ENCODE measurements at places on chromosomes 5 and 9.

GRCh38 chr5:178439493-178440180 lies 150.6 kb downstream of the COL23A1 start:
- no peak for DNase-seq

DNA sequence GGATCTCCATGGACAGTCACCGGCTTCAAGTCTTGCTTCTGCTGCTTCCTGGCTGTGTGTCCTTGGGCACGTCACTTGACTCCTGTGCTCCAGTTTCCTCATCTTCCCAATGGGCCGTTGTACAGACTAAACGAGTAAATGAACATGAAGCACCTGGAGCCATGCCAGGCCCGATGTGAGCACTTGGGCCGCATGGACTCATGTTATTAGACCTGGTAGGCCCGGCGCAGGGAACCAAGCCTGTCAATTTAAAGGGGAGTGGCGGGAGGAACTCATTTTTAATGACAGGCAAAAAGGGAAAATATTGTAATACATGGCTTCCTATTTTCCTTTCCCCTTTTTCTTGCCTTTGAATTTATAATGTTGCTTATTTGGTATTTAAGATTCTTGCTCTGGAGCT lies 47.5 kb downstream of the TENT4A start:
- DNase-seq = no peak

DNA sequence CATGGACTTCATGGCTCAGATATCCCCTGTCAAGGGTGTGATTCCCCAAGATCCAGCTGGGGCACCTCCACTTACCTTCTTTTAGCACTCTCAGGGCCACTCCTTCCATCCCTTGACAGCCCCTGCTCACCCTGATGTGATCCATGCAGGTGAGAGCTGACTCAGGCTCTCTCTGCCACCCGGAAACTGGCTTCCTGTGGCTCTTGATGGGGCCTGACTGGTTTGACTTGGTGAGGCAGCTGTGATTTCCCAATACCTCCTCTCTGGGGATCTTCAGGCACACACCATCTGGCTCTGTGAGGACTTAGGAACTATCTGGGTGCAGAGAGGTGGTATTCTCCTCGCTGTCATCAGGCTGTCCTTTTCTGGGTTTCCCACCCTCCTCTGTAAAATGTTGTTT lies 7.9 kb upstream of the FAT2 start:
- DNase-seq = no peak

DNA sequence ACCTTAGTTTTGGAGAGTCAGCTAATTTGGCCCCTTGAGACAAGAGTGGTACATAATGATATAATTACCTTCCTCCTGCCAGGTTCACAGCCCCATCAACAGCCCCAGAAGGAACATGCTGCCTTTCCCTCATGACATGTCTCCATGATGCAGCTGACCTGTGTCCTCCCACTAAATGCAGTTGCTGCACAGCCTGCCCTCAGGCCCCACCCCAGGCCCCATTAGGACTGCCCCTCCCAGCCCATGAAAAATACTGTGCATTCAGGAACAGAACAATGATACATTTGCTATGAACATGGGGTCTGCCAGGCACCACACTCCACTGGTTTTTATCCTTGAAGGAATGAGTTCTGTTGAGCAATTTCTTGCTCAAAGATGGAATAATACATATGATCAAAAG lies 176.4 kb downstream of the C5orf15 start:
- no peak for DNase-seq

DNA sequence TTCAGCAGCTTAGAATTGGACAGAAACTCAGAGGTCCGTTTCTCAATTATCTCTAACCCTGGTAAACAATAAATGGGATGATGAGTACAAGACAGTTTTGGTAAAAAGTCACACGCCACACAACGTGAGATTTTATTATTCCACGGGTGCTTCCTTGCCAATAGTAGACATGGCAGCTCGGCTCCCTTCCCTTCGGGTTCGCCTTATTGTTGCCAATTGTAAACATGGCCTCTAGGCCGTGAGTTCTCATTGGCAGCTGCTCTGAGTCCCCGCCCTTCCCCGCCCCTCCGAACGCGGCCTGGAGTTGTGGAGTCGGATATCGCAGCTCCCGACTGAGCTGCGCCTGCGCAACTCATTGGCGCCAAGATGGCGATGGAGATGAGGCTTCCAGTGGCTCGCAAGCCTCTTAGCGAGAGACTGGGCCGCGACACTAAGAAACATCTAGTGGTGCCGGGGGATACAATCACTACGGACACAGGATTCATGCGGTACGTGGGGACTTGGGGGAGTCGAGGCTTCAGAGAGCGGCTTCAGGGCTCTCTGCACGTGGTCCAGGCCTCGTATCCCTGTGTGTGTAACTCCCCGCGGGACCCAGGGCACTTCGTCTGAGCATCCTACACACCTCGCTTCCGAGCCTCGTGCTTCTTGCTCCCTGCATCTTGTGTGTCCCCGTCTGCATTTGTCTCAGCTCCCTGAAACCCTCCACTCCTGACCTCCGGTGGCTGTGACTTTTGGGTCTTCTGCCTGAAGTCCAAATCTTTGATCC lies at the start of gene EXOSC2:
EXOSC2 (plus strand) TSS at position 355 of the 766 bp plus-strand sequence; CDS start at position 367, 12 bp downstream.
- peak; percentile 93 for DNase-seq

- DNase-seq = no peak
Observed at GRCh38 chr5:170570476-170570875, 66.7 kb downstream of the KCNIP1 start.

DNA sequence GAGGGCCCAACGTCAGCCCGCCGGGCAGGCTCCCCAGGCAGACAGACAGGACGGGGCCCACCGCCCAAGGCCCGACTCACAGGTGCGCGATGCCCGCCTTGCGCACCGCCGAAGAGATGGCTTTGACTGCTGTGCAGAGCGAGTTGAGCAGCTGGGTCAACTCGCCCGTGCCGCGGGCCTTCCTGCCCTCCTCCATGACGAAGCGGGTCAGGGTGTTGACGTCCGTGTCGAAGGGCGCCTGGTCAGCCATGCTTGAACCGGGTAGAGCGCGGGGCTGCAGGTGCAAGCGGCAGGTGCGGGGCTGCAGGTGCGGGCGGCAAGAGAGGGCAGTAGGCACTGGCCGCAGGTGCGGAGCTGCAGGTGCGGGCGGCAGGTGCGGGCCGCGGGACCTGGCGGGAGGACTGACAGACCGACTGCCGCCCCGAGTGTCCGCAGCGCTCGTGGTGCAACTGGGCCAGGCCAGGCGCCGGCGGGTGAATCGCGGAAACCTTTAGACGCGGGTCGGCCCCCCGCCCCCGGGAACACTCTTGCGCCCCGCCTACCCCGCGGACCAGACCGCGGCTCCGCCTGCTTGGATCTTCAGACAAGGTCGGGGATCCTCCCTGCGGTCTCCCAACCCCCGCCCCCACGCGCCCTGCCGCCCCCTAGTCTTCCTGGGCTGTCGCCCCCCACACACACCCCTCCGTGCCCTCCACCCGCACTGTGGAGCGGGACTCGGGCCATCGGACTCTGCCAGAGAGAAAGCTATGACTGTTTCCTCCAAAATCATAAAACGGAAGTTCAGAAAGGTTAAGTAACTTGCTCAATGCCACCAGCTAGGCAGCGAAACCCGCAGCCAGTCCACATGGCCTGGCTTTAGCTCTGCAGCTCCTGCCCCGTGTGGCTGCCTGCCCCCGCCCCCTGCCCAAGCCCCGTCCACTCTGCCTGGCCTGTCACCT lies at the start of gene FBP1:
FBP1 (minus strand) TSS at position 458 of the 938 bp plus-strand sequence; CDS start at position 250, 208 bp downstream.
- DNase-seq = no peak

- DNase-seq = no peak
Observed at GRCh38 chr5:14296533-14297331, 153.6 kb downstream of the TRIO start.

DNA sequence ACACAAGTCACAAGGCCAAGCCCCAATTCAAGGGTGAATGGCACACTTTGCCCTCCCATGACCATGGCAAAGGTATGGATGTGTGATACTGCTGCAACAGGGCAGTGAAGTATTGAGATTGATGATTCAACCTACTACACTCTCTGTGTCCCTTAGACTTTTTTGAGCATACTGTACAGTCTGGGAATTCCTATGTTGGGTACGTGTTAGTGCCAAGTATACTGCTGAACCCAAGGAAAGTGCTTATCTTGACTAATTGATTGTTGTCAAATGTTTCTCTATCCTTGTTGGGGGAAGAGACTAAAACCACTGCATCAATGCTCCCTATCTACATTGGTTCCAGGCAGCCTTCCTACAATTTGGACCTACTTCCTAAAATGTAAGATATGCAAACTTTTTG lies 93.7 kb downstream of the NDFIP1 start:
- DNase-seq = no peak

DNA sequence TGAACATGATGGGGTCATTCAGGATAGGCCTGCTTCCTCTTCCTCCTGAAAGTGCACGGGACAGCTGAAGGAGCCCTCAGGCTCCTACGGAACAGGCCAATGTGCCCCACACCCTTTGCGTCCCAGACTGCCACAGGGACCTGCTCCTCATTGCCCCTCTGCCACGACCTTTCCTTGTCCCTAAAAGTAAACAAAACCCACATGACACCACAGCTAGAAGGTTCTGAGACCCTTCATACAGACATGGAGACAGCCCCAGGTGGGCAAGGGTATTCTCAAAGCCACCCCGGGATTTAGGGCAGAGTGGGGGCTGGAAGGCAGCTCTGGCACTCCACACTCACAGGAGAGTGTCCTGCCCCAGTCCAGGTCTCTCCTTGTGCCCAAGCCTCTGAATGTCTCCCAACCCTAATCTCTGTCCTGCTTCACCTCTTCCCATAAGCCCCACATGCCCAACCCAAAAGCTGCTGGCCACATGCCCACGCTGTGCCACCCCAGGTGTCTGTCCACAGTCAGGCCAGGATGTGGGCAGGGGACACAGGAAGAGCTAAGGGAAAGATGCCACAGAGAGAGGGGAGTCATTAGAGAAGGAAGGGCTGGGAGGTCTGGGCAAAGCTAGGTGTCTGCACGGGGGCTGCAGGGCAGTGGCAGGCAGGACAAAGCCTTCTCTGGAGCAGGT lies 800 bp downstream of the AMBP start:
- DNase-seq = no peak

- no peak for DNase-seq
Observed at GRCh38 chr5:35237580-35238376, 7.5 kb upstream of the PRLR start.

GRCh38 chr5:102863764-102864560 lies 108.9 kb downstream of the PAM start:
- DNase-seq = no peak
